ENCODE measurements at places on chromosomes 2 and 18. TPM values are rescaled to one million over a fixed set of nuclear protein-coding genes. Genes with fewer than 3 reads are reported as not detected.

DNA sequence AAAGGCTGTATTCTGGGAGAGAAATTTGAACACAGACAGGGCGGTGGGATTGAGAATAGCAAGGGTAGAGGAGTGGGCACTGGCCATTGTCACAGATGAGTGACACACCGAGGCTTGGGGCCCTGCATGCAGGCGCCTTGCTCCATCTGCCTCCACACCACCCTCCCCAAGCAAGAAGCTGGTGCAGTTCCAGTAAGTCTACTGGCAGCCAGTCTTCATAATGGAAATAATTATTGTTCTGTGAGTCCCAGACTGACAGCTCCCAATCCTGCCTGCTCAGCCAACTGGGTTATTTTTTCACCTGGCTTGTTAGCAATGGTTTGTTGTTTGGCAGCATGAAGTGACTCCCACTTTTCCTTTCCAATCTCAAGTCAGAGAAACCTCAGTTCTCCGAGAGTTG is 13.0 kb downstream of the TTC32 start:
- DNase-seq, result no peak

The CAPG gene
- total RNA-seq, result 460 TPM

DNA sequence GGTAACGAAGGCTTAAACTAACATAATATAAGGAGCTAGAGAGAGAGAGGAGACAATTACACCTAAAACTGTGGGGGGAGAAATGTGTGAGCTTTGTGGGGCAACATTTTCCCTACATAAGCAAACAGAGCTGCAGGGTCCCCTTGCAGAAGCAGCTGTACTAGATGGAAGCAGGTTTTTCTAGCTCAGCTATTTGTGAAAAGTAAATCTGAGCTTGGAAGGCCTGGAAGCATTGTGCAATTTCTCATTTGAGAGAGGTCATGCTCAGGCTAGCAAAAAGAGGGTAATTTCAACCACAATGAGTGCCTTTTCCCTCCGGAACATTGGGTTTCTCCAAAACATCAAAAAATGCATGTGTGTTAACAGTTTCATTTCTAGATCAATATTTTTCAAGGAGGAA is 130.0 kb downstream of the ARL4C start:
- DNase-seq, result no peak

GRCh38 chr2:126586317-126586716 is 69.6 kb upstream of the GYPC start:
- DNase-seq, result no peak

DNA sequence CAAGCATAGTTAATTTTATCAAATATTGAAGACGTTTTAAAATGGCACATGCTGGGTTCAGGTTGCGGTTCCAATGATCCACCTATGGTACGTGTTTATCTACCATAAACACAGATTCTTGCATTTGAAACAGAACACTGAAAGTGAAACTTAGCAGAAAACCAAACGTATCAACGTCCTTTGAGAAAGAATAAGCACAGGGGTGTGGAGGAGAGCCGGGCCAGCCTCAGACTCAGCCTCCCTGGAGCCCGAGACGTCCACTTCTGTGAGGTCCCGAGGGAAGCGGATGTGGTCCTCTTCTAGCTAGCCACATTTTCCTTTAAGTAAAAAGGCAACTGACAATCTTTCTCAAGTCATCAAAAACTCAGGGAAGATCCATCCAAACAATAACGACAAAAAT is 195.9 kb downstream of the RTP5 start:
- DNase-seq, result no peak

GRCh38 chr2:51812138-51812866 is 780.4 kb upstream of the NRXN1 start:
- DNase-seq, result no peak

- no peak for DNase-seq
These were observed 46.7 kb upstream of the ITGA6 start for GRCh38 chr2:172380436-172381274.

The CRYGD gene
- not detected for total RNA-seq

The CIB4 gene
- not detected for total RNA-seq

DNA sequence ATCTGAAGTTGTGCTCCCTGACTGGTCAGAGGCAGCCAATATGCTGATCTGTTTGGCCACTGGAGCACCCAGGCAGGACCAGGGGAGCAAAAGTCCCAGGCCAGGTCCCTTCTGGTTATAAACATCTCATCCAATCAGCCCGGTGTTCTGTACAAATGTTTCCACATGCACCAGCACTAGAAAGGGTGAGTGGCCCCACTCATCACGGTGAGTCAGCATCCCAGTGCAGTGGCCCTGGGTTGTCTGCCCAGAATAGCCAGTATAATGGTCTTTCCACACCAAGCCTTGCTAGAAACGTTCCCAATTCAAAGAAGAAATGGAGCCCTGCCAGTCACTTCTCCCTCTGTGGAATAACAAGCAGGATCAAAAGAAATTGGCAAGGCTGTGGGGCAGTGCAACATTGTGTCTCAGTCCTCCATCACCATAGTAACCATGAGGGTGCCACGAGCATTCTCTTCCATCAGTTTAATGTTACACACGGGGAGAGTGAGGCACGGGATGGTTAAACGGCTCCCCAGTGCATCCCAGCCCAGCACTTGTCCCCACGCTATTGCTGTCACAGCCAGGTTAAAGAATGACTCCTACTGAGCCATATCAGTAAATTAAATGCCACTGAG is 174.9 kb downstream of the SEPTIN10 start:
- DNase-seq, result no peak
